Activated T-cell treated with anti-CD3 and anti-CD28 coated beads, Interleukin-2, amount 50 U/mL, for 72 hours (primary cell): ENCODE measurements at places on chromosomes 7 and 10. TPM values are rescaled to one million over a fixed set of nuclear protein-coding genes. Genes with fewer than 3 reads are reported as not detected.

Gene CYP2C19
- 0.19 TPM for total RNA-seq

Gene BHLHA15
- total RNA-seq: 3.3 TPM

Gene REEP3
- 19.0 TPM for total RNA-seq

Gene ENKUR
- total RNA-seq: not detected

Gene ANKRD2
- total RNA-seq: not detected

Gene DMBT1
- total RNA-seq: not detected

Gene SH3PXD2A
- 10.2 TPM for total RNA-seq

Gene RGR
- not detected for total RNA-seq

Gene PRKG1
- total RNA-seq: not detected

Gene CPSF4
- total RNA-seq: 59.2 TPM

Gene PRRT4
- total RNA-seq: 0.70 TPM

Gene COL26A1
- total RNA-seq: not detected

Gene TMEM213
- total RNA-seq: 0.39 TPM

Gene TUBAL3
- not detected for total RNA-seq

Gene SLC12A9
- 20.1 TPM for total RNA-seq

Gene FRG2B
- total RNA-seq: not detected

Gene MOGAT3
- not detected for total RNA-seq

Gene GRM3
- total RNA-seq: not detected

Gene FHIP2A
- 20.4 TPM for total RNA-seq

Gene TMEM130
- total RNA-seq: 0.35 TPM

Gene PNLIPRP2
- total RNA-seq: not detected

Gene CDH23
- 1.1 TPM for total RNA-seq
